Caco-2 (cell line): ENCODE measurements at places on chromosomes 16 and 17. TPM values are rescaled to one million over a fixed set of nuclear protein-coding genes. Genes with fewer than 3 reads are reported as not detected.

DNA sequence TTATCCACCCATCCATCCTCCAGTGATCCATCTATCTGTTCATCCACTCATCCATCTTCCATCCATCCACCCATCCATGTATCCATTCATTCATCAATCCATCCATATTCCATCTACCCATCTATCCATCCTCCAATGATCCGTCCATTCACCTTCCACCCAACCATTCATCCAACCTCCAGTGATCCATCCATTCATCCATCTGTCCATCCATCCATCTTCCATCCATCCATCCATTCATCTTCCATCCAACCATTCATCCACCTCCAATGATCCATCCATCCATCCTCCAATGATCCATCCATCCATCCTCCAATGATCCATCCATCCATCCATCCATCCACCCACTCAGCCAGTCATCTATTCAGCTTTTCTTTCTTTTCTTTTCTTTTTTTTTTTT lies 156.5 kb upstream of the WSCD1 start:
- no peaks in the 10 kb centered on the region for H3K27me3 ChIP-seq
- no peak overlapping the region for H3K27ac ChIP-seq
- H3K36me3 ChIP-seq: no peaks in the 10 kb centered on the region

DNA sequence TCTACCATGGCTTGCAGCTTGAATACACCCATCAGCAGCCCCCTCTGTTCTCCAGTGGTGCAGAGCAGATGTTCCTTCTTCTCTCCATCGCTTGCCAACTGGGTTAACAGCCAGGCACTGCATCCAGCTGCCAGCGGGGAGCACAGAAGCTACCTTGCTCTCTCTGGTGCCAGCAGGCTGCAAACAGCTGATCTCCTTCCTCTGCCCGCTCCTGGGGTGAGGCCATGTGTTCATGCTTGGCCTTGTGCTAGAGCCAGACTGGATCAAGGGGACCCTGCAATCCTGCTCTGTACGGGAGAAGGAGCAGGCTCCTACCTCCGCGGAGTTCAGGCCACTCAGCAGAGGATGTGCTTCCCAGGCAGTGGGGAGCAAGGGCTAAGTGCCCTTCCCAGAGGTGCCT lies 24.1 kb upstream of the ENGASE start:
- no peak for DNase-seq
- H3K4me1 ChIP-seq: no peaks in the 10 kb centered on the region
- no peaks in the 10 kb centered on the region for H3K36me3 ChIP-seq
- no peak overlapping the region for H3K27ac ChIP-seq
- no peaks in the 10 kb centered on the region for H3K27me3 ChIP-seq

GRCh38 chr17:40699371-40699770 lies 4.2 kb downstream of the KRT24 start:
- H3K4me3 ChIP-seq: no peak overlapping the region
- peaks cover 50% of the 10 kb centered on the region for H3K4me1 ChIP-seq
- no peaks in the 10 kb centered on the region for H3K27me3 ChIP-seq
- no peak for DNase-seq

DNA sequence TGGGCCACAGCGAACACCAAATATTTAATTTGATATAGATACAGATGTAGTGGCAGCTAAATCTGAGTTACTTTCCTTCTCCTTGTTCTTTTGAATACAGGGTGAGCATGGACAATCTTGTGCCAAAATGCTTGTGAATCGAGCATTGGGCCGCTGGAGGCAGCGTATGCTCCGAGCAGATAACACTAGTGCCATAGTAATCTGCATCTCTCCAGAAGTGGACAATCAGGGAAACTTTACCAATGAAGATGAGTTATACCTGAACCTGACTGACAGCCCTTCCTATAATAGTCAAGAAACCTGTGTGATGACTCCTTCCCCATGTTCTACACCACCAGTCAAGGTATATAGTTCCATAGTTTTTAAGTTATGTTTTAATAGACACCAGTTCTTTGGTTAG lies 21.2 kb upstream of the BCAS3 start:
- no peaks in the 10 kb centered on the region for H3K27me3 ChIP-seq

DNA sequence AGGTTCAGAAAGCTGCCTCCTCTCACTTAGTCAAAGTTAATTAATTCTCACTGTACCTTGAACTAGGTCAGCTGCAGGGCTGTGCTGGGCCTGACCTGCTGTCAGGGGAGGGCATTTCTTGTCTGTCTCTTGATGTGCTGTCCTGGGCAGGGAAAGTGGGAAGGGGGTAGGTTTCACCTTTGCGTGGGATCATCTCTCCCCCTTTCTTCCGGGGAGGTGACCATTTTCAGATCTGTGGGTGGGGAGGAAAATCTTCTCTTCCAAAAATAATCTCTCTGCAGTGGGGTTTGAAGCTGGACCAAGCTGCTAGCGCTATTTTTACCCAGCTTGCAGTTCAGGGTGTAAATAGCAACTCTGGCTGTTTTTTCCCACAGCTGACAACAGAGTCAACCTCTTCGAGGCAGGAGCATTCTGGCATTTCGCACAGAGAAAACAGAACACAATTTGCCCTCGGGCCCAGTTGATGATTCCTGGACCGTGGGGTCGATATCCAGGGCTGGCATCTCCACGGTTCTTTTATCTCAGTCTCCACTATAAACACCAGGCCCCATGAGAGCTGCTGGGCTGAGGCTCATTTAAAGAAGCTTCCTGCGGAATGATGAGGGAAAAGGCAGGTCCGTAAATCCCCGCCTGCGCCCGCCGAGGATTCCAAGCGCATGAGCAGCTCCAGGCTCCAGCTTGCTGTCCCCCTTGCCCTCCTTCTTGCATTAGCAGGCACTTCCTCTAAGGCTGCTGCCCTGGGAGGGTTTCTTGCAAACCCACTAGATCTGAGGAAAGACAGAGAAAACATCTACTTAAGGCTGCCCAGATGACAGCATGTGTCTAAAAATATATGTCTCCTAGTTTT lies 93.9 kb downstream of the YPEL2 start:
- no peaks in the 10 kb centered on the region for H3K36me3 ChIP-seq
- H3K27me3 ChIP-seq: no peaks in the 10 kb centered on the region
- no peak overlapping the region for H3K27ac ChIP-seq

DNA sequence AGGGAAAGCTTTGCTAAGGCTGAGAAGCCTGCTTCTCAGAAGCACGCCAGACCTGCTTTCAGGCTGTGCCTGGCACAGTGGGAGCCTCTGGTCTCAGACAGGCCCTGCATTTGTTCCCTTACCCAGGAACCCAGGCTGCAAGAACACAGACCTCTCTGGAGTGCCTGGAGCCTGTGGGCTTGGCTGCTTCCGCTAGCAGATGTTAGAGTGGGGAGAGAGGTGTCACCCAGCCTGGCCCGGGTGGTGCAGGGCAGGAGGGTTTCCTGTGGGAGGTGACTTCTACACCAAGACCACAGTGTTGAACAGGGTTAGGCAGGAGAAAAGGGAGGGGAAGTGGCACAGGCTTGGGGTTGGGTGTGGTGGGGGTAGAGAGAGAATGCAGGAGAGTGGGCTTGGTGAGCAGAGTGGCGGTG lies 35.8 kb upstream of the ADGRG1 start:
- H3K4me1 ChIP-seq: peaks cover 10% of the 10 kb centered on the region
- H3K27me3 ChIP-seq: no peaks in the 10 kb centered on the region
- no peak overlapping the region for H3K4me3 ChIP-seq
- H3K27ac ChIP-seq: no peak overlapping the region

The SPECC1 gene
- 111 and 123 TPM in 2 replicates for total RNA-seq

The CSNK2A2 gene
- 165 and 181 TPM in 2 replicates for total RNA-seq

The RAB11FIP3 gene
- total RNA-seq: 31.3 and 35.8 TPM in 2 replicates

The CTF1 gene
- 1.8 and 2.4 TPM in 2 replicates for total RNA-seq
